Spinal cord (tissue), 10 donors: ENCODE measurements at places on chromosomes 11 and 22.

- H3K36me3 ChIP-seq = no peaks in the 10 kb centered on the region
- no peak for DNase-seq
- H3K4me1 ChIP-seq = peaks cover 8% of the 10 kb centered on the region
- H3K27me3 ChIP-seq = no peaks in the 10 kb centered on the region
Measured at GRCh38 chr11:33263549-33263948, 6.4 kb downstream of the HIPK3 start.

GRCh38 chr11:297051-297585 is 2.2 kb downstream of the IFITM5 start:
- H3K4me1 ChIP-seq = peaks cover 8% of the 10 kb centered on the region
- no peak for DNase-seq
- H3K27me3 ChIP-seq = peaks cover 2% of the 10 kb centered on the region
- H3K27ac ChIP-seq = no peak overlapping the region
- no peak overlapping the region for H3K4me3 ChIP-seq

DNA sequence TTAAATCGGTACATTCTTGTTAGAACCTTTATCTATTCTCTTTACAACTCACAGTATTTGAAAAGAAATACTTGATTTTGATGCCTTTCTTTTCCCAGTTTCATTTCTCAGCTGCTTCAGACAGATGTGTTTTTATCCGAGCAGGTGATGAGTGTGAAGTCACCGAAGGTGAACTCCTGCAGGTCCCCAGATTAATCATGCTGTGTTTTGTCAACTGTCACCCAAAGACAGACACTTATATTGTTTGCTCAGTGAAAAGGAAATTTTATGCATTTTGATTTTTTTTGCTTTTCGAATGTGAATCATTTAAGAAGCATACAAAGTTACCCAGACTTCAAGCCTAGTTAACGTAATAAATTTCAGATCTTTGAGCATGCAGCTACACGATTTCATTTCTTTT is 7.8 kb upstream of the TMPRSS13 start:
- H3K4me1 ChIP-seq = no peaks in the 10 kb centered on the region
- no peak for DNase-seq
- H3K36me3 ChIP-seq = no peaks in the 10 kb centered on the region
- no peak overlapping the region for H3K4me3 ChIP-seq
- H3K27ac ChIP-seq = no peak overlapping the region

DNA sequence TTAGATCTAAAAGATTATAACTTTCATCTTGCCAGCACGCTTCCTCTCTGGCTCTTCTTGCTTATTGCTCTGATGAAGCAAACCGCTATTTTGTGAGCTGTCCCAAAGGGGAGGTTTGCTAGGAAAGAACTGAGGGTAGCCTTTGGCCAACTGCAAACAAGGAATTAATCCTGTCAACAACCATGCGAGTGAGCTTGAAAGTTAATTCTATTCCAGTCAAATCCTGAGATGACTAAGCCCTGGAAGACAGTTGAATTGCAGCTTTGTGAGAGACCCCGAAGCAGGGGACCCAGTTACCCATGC is 10.3 kb upstream of the RNF141 start:
- H3K4me3 ChIP-seq = no peak overlapping the region
- no peaks in the 10 kb centered on the region for H3K4me1 ChIP-seq
- H3K36me3 ChIP-seq = no peaks in the 10 kb centered on the region
- no peaks in the 10 kb centered on the region for H3K27me3 ChIP-seq
- no peak for DNase-seq

- no peak for DNase-seq
- no peak overlapping the region for H3K27ac ChIP-seq
- no peaks in the 10 kb centered on the region for H3K27me3 ChIP-seq
- peaks cover 8% of the 10 kb centered on the region for H3K4me1 ChIP-seq
- no peak overlapping the region for H3K4me3 ChIP-seq
Measured at GRCh38 chr11:35146074-35146521, 7.1 kb downstream of the CD44 start.

DNA sequence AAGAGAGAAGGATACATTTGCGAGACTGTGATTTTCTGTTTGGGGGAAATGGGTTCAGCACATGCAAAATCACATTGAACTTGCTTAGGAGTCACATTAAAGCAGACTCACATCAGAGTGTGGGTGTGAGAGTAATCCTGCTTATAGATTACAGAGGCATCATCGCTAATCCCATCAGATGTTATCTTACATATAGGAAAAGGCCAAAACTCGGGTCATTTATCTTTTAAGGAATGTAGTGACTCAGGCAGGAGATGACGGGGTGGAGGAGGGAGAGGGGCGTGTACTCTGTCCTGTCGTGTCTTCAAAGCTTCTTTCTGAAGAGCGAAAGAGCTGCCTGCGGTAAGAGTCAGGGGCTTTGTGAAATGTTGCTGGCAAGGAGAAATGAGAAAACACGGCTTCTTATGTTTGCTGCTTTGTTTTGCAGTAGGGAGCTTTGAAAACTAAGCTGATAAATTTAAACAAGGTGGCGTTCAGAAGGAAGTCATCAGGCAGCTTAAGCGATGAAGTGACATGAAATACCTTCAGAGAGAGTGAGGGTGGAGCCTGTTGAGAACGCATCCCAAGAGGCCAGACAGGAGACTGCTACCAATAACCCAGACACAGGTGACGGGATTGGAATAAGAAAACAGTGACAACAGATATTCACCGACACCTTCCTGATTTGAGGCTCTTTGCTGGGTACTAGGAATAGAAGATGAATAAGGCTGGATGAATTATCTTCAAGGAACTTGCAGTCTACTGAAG is 2.2 kb upstream of the C11orf16 start:
- no peak for DNase-seq
- no peak overlapping the region for H3K4me3 ChIP-seq
- H3K27ac ChIP-seq = no peak overlapping the region
- no peaks in the 10 kb centered on the region for H3K4me1 ChIP-seq

DNA sequence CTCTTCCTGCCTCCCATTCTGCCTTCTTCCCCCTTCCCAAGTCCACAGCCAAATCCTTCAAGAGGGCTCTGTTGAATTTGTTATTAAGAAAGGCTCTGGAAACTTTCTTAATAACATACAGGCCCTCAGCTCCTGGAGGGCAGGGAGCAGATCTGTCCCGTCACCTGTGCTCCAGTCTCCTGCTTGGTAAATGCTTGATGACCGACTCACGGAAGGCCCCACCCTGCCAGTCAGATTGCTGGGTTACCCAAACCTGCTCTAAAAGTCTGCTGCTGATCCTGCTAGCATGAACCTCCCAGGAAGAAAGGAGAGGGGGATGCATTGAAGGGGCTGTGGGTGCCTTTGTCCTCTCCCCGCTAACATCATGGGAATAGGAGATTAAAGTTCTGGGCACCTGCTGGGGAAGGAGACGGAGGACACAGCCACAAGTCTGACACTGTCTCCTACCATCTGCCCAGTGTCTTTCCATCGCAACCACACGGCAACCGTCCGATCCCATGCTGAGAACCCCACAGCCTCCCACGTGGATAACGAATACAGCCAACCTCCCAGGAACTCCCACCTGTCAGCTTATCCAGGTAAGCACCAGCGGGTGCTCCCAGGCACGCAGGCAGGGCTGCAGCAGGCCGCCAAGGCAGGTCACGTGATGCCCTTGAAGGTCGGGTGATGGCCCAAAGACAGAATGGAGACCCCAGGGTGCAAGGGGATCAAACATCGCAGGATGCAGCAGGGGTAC is 22.5 kb downstream of the CD5 start:
- DNase-seq = no peak
- H3K27me3 ChIP-seq = no peaks in the 10 kb centered on the region
- no peak overlapping the region for H3K4me3 ChIP-seq
- H3K27ac ChIP-seq = no peak overlapping the region
- H3K36me3 ChIP-seq = peaks cover 8% of the 10 kb centered on the region

DNA sequence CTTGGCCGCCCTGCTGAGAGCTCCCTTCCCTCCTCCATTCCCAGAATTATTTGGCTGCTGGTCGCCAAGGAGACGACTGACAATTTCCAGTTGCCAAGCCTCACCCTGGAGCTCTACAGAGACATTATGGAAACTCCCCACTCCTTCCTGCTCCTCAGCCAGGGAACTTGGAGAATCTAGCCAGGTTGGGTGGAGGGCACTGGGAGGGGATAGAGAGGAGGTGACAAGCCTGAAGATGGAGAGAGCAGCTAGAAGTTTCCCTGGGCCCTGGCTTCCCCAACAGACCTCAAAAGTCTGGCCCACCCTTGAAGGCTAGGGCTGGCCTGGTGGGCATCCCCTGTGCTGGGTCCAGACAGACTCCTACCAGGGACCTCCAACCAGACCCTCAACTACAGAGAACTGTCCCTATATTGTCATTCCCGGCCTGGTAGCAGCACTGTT is 6.7 kb upstream of the VSIG10L2 start:
- H3K27me3 ChIP-seq = peaks cover 6% of the 10 kb centered on the region
- peaks cover 17% of the 10 kb centered on the region for H3K4me1 ChIP-seq
- no peak overlapping the region for H3K4me3 ChIP-seq
- DNase-seq = no peak

- H3K4me3 ChIP-seq = no peak overlapping the region
- H3K27me3 ChIP-seq = no peaks in the 10 kb centered on the region
- no peak overlapping the region for H3K27ac ChIP-seq
Measured at GRCh38 chr11:132559331-132560036, 972.8 kb downstream of the OPCML start.

DNA sequence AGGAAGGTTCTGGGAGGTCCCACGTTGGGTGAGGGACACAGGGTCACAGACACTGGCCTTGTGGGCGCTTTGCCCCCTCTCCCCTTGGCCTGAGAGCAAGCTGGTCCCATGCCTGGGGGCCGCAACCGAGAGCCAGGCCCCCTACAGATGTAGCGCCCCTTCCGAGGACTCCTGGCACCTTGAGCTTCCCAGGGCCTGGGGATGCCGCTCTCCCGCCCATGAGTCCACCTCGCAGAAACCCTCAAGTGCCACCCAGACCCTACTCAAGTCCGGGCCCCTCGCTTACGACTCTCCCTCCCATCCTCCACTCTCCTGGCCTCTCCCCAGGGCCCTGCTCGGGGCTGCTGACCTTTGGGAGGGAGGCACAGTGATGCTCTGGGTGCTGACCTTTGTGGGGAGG is 204.0 kb downstream of the BRD1 start:
- DNase-seq = no peak
- no peaks in the 10 kb centered on the region for H3K36me3 ChIP-seq
- H3K4me1 ChIP-seq = peaks cover 17% of the 10 kb centered on the region
- peaks cover 3% of the 10 kb centered on the region for H3K27me3 ChIP-seq
- no peak overlapping the region for H3K4me3 ChIP-seq
- no peak overlapping the region for H3K27ac ChIP-seq

GRCh38 chr11:133052537-133052936 is 479.8 kb downstream of the OPCML start:
- H3K4me3 ChIP-seq = no peak overlapping the region
- no peaks in the 10 kb centered on the region for H3K36me3 ChIP-seq
- H3K4me1 ChIP-seq = peaks cover 5% of the 10 kb centered on the region

DNA sequence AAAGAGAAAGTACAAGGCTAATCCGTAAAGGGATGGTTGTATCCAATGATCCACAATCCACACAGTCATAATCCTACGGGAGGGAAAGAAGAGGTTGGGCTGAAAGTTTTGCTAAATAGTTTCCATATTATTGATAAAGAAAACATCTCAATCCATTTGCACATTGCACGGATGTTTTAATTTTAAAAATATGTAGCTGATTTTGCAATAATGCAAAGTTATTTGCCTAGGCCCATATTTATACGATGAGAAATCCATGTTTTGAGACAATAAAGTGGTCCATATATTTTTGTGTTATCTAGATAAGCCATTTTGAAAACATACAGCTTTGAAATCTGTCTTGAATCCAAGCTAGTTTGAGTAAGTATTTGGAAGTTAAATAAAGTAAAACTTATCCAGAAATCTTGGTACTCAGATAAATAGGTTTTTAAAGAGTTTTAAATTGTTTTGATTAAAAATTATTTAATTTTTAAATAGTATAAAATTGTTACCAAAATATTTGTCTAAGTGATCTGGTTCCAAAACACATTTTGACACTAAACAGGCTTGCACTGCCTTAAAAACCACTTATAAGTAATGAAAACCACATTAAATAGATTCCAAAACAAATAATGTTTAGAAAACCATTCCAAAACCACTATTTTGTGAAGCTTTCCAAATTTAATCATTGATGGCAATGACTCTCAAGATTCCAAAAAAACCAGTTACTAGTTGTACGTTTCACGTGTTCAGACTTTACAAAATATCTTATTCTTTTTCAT is 38.2 kb upstream of the PAMR1 start:
- H3K36me3 ChIP-seq = no peaks in the 10 kb centered on the region
- no peak overlapping the region for H3K4me3 ChIP-seq
- no peak for DNase-seq
- H3K27ac ChIP-seq = no peak overlapping the region
- H3K4me1 ChIP-seq = no peaks in the 10 kb centered on the region
- no peaks in the 10 kb centered on the region for H3K27me3 ChIP-seq

DNA sequence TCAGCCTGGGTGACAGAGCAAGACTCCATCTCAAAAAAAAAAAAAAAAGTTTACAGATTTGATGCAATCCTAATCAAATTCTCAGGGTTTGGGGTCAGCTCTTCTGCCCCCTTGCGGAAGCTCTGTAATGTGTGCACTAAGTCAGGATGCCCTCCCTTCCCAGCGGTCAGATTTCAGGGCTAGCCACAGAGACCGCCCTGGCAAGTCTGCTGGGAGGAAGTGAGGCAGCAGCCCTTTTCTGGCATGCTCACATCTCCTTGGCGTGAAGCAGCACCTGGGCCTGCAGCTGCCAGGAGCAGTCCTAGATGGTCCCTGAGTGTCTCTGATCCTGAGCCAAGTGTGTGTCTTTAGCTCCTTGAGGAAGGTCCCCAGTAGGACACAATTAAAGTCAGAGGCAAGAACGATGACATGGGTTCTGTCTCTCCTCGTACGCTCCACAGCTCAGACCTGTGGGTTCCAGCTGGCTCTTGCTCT is 10.9 kb upstream of the APOBEC3C start:
- no peaks in the 10 kb centered on the region for H3K36me3 ChIP-seq
- peaks cover 3% of the 10 kb centered on the region for H3K4me1 ChIP-seq
- H3K27ac ChIP-seq = no peak overlapping the region
- no peaks in the 10 kb centered on the region for H3K27me3 ChIP-seq
- H3K4me3 ChIP-seq = no peak overlapping the region
- DNase-seq = no peak

GRCh38 chr11:5923794-5924193 is 18.3 kb upstream of the OR56A3 start:
- H3K36me3 ChIP-seq = no peaks in the 10 kb centered on the region
- H3K27ac ChIP-seq = no peak overlapping the region
- DNase-seq = no peak
- no peaks in the 10 kb centered on the region for H3K4me1 ChIP-seq
- H3K27me3 ChIP-seq = no peaks in the 10 kb centered on the region

- DNase-seq = no peak
- H3K27me3 ChIP-seq = no peaks in the 10 kb centered on the region
- no peak overlapping the region for H3K4me3 ChIP-seq
- peaks cover 15% of the 10 kb centered on the region for H3K4me1 ChIP-seq
- no peak overlapping the region for H3K27ac ChIP-seq
Measured at GRCh38 chr22:30275625-30276024, 9.0 kb upstream of the OSM start.

- no peak for DNase-seq
- no peak overlapping the region for H3K4me3 ChIP-seq
- H3K4me1 ChIP-seq = peaks cover 26% of the 10 kb centered on the region
- no peak overlapping the region for H3K27ac ChIP-seq
- no peaks in the 10 kb centered on the region for H3K27me3 ChIP-seq
- peaks cover 65% of the 10 kb centered on the region for H3K36me3 ChIP-seq
Measured at GRCh38 chr11:65185869-65186341, 4.2 kb downstream of the CAPN1 start.

GRCh38 chr11:97263183-97263858 is 873.5 kb downstream of the JRKL start:
- no peak overlapping the region for H3K4me3 ChIP-seq
- no peaks in the 10 kb centered on the region for H3K36me3 ChIP-seq
- no peaks in the 10 kb centered on the region for H3K4me1 ChIP-seq

GRCh38 chr11:20452585-20452984 is 65.1 kb downstream of the PRMT3 start:
- H3K36me3 ChIP-seq = no peaks in the 10 kb centered on the region
- DNase-seq = no peak
- no peak overlapping the region for H3K4me3 ChIP-seq
